Ureter (tissue), 1 donor: ENCODE measurements at places on chromosomes 5 and 9.

DNA sequence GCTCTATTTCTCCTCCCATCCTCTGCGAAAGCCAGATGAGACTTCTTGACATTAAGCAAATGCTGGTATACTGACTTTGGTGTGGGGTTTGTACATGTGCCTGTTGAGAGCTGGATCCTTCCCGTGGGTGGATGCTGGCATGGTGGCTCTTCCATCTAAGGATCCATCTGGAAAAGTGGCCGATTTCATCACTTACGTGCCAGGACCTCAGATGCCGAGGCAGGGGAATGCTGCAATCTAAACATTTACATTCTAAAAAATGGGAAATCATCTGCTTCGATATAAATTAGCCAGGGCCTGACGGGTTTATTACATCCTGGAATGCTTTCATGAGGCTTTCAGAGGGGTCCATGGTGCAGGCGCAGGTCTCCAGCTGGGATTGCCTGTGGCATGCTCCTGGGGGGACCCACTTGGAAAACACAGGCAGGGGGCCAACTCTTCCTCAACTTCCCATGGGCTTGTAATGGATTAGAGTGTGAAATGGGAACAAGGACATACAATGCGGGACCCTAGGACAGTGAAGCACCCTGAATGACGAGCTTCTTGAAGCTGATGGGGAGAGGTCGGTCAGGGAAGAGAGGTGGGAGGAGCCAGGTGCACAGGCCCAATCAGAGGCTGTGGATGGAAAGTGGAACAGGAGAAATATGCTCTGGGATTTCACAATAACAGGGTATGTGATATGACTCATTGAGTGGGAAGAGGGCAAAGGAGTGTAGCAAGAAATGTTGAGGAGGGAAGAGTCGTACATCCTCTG, 105.5 kb upstream of the PITX1 start:
- DNase-seq = peak; percentile 67

DNA sequence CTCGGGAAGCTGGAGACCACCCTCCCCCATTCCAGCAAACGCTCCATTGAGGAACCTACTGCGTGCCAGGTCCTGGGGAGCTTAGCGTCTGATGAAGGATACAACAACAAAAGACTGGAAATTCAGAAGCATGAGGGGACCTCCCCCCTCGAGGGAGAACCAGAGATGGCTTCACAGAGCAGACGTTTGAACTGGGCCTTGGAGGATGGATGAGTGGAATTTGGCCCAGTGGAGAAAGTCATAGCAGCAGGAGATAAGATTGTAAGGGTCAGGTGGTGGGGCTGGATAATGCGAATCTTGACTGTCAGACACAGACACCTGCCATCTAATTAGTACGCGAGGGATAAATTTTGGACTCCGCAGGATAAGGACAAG, 1.2 kb upstream of the SLC25A51 start:
- no peak for DNase-seq

DNA sequence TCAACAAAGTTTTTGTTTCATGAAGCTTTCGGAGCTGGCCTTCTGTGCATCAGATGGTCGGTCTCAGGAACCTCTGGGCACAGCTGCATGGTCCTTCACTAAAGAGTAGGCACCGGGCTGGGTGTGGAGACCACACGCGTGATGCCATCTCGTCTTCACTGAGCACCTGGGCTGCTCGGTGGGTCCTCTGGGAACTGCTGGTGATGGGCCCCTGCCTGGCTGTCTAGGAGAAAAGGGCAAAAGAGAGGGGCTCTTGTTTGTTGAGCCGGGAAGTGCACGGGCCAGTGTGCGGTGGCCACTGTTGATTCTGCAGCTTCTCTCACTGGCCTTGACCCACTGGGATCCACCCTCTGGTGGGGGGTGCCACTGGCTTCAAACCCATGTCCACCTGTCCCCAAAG, 46.0 kb downstream of the COL5A1 start:
- no peak for DNase-seq

GRCh38 chr5:171895081-171895480, 109.5 kb downstream of the SMIM23 start:
- DNase-seq = no peak

DNA sequence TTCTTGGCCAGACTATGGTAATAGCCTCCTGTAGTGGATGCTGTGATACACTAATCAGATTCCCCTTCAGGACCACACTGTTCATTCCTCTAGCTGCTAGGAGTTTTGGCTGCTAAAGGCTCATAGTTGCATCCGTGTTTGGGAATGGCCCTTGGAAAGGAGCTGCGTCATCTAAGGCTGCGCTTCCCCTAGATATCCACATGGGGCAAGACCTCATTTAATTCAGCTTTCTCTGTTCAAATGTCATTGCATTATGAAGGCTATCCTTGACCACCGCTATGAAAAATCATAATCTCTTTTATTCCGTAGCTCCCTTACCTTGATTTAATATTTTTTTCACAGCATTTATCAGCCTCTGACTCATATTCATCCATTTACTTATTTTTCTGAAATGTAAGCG, 258.3 kb upstream of the NR4A3 start:
- DNase-seq = no peak

DNA sequence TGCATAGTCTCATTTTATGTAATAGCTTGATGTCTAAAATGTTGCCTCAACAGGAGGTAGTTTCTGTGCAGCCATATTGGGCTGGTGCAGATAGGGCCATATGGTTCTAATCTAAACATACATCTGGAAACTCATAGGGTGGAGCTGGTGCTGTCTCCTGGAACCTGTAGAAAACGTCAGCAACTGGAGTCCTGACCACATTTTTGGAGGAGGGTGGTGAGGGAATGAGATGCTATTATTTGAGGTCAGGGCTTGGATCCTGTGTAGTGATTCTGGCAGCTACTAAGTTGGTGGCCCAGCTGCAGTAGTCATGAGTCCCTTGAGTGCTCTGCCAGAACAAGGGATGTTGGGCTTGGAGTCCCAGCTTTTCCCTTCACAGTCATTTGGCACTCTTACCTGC, 14.1 kb downstream of the MAN2A1 start:
- DNase-seq = no peak

GRCh38 chr5:148484651-148485050, 100.9 kb downstream of the FBXO38 start:
- no peak for DNase-seq

DNA sequence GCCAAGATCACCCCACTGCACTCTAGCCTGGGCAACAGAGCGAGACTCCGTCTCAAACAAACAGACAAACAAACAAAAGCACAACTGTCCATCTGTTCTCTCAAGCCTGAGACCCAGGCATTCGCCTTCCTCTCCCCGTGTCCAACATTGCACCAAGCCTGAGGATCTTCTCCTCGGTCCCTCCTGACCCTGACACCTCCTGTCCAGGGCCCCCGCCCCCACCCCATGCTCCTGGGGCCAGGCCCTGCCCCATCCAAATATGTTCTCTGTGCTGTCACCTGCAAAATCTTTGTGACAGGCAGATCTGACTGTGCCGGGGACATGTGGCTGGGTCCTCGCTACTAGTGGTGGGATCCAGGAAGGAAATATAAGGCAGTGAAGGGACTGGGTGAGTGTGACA, 33.4 kb upstream of the UNC5A start:
- peak; percentile 12 for DNase-seq

- DNase-seq = no peak
Measured at GRCh38 chr9:34409154-34409553, 32.5 kb upstream of the MYORG start.

GRCh38 chr9:113187929-113188595, 33.0 kb downstream of the FKBP15 start:
- peak; percentile 54 for DNase-seq

- no peak for DNase-seq
Measured at GRCh38 chr9:134657666-134658377, 16.2 kb downstream of the COL5A1 start.
